ENCODE measurements at places on chromosomes 11 and 22. TPM values are rescaled to one million over a fixed set of nuclear protein-coding genes. Genes with fewer than 3 reads are reported as not detected.

Gene CEP126
- 8.7 TPM for total RNA-seq

Gene TMEM138
- 18.9 TPM for total RNA-seq

Gene POU2AF3
- total RNA-seq, result 4.0 TPM

Gene OR5P2
- not detected for total RNA-seq

Gene WNT7B
- total RNA-seq, result not detected

Gene IL10RA
- total RNA-seq, result 31.3 TPM

Gene IL18
- total RNA-seq, result 9.2 TPM

Gene KCNJ11
- total RNA-seq, result 1.3 TPM

Gene MRPL11
- 26.7 TPM for total RNA-seq

Gene OR5B2
- total RNA-seq, result not detected

Gene FGF3
- total RNA-seq, result not detected

Gene OR56A1
- under 0.01 TPM for total RNA-seq

Gene TESMIN
- total RNA-seq, result not detected

Gene C11orf97
- total RNA-seq, result not detected

Gene CCDC82
- 34.1 TPM for total RNA-seq

Gene FDXACB1
- total RNA-seq, result 1.1 TPM

Gene YIF1A
- total RNA-seq, result 39.0 TPM

Gene CSNK2A3
- total RNA-seq, result 3.1 TPM

Gene TNRC6B
- 37.0 TPM for total RNA-seq

Gene LARGE2
- total RNA-seq, result not detected

Gene P2RY2
- total RNA-seq, result 0.17 TPM

Measured in subcutaneous adipose tissue (tissue), 4 donors.